ENCODE measurements at places on chromosomes 5 and 9.

GRCh38 chr5:31768046-31768445, 129.1 kb downstream of the PDZD2 start:
- DNase-seq, result no peak

DNA sequence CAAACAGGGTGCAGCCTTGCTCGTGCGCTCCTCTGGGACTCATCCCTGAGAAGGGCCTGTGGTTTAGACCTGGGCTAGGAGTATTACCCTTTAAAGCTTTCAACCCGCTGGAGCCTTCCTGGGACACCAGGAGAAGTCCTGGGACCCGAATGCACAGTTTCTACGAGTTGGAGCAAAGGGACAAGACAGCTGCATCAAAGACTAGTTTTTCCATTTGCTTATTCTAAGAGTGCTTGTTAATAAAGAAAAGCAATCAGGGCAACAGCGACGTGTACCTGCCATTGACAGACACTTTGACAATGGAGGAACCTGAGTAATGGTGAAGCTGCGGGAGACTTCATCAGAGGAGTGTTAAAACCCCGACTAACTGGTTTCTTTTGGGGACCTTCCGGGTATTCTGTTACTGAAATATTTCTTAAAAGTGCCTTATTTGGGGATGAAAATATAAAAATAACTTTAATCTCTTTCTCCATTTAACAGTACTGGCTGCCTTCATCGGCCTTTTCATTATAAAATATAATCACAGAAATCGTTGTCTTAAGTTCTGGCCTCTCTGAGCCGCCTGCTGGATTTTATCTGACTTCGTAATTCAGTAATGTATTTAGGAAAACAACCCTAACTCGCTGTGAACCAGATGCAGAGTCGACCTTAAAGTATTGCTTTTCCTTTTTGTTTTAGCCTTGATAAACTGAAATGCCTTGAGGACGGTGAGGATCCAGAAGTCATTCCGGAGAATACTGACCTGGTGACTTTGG, 732 bp downstream of the SNAPC3 start:
- DNase-seq, result no peak

DNA sequence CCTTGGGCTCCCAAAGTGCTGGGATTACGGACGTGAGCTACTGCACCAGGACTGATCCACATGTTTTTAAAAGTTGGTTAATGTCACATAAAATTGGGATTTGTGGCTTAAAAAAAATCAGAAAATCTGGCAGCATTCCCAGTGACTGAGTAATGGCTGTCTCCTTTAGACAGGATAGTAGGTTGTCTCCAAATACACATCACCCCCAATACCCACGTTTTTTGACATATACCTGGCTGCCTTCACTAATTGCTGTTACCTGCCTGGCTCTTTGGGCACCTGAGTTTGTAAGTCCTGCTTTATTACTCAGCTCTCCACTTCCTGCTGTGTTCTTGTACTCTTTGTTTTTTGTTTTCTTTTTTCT, 84.8 kb downstream of the KDM4C start:
- no peak for DNase-seq

DNA sequence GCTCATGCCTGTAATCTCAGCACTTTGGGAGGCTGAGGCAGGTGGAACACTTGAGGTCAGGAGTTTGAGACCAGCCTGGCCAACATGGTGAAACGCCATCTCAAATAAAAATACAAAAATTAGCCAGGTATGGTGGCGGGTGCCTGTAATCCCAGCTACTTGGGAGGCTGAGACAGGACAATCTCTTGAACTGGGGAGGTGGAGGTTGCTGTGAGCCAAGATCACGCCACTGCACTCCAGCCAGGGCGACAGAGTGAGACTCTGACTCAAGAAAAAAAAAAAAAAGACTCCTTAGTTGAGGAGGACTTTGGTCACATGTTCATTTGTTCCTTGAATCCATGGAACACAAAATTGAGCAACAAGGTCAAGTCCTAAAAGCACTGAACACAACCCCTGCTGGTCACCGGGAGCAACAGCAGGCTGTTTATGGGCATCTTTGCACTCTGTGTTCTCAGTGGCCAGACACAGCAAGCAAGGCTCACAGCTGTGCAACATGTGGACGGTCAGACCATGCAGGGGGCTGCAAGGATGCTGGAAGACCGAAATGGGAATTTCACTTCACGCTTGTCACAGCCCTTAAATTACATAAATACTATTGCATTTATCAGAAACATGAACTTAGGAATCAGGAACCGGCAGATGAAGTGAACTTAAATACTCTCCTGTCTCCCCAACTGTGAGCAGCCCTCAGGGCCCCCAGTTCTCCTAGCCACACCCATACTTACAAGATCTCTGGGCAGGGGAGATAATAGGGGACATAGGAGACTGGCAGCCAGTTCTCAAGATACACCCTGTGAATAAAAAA, 2.8 kb downstream of the GBGT1 start:
- peak; percentile 26 for DNase-seq

Measured in stimulated activated CD4-positive, alpha-beta T cell treated with anti-CD3 and anti-CD28 coated beads, Interleukin-4, amount 100 ng/mL, for 4 hours (primary cell).